HFFc6 (cell line): ENCODE measurements at places on chromosomes 7 and 10. TPM values are rescaled to one million over a fixed set of nuclear protein-coding genes. Genes with fewer than 3 reads are reported as not detected.

The STEAP1 gene
- 19.6 to 67.1 TPM (median 39.7 TPM) in 3 replicates for total RNA-seq

The PTCD1 gene
- 4.5 to 6.5 TPM (median 5.4 TPM) in 3 replicates for total RNA-seq

The OR2A7 gene
- total RNA-seq: not detected in 3 replicates

The C10orf105 gene
- total RNA-seq: not detected in 3 replicates

The IL2RA gene
- total RNA-seq: not detected in 3 replicates

- no peak for DNase-seq
Measured at GRCh38 chr7:36039243-36039642, 113.8 kb upstream of the EEPD1 start.

DNA sequence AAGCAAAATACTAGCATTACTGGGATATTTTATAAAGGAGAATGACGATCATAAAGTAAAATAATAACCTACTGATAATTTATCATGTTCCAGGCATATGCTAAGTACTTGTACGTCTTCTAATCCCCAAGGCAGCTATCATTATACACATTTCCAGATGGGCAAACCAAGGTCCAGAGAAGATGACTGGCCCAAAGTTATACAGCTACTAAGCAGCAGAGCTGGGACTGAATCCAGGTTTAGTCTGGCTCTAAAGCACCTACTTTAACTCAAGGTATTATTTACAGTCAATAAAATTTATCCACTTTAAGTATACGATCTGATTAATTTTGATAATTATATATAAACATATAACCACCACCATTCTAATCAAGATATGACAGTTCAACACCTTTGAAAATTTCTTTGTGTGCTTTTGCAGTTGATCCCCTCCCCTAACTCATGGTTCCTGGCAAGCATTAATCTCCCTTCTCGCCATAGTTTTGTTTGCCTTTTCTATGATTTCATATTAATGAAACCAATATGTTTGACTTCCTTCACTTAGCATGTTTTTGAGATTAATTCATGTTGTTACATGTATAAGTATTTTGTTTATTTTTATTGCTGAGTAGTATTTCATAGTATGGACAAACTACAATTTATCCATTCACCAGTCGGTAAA is 126.7 kb downstream of the CPEB3 start:
- DNase-seq: no peak

GRCh38 chr10:103545771-103546281 is 52.3 kb downstream of the NEURL1 start:
- DNase-seq: no peak

GRCh38 chr10:17474595-17475323 is 20.4 kb upstream of the ST8SIA6 start:
- DNase-seq: peak; percentile 18

GRCh38 chr10:124734311-124735166 is 9.6 kb downstream of the FAM53B start:
- DNase-seq: no peak

GRCh38 chr10:84683550-84683949 is 355.2 kb downstream of the CCSER2 start:
- DNase-seq: no peak

GRCh38 chr7:36658335-36659171 is 65.7 kb downstream of the AOAH start:
- DNase-seq: peak; percentile 56

GRCh38 chr10:26755443-26755903 is 58.0 kb downstream of the PDSS1 start:
- DNase-seq: peak; percentile 21

DNA sequence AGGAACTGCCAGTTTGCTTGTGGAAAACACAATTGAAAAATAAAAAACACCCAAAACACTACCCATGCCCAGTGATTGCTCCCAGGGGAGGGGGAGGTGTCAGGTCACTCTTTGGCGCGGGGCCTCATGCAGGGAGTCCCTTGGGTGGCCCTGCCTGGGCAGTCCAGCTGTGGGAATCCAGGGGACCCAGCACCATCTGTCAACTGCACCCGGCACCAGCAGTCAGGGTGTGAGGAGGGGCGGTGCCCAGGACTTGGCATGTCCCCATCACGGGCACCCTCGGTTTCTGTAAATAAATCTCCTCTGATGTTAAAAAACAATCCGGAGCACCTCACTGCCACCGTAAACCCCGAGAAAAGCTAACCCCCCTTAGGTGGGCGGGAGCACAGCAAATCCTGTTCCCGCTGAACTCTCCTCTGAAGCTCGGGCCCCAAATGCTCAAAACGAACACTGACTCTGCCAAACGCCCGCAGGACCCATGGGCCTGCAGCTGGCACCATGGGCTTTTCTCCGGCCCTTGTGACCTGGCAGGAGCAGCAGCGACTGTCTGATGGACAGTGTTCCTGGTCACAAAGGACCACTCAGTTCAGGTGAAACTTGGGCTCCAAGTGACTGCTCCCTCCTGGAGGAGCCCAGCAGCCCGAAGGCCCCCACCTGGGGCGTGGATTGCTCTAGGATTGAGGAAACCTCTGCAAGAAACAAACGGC is 18.5 kb upstream of the EN2 start:
- DNase-seq: no peak

DNA sequence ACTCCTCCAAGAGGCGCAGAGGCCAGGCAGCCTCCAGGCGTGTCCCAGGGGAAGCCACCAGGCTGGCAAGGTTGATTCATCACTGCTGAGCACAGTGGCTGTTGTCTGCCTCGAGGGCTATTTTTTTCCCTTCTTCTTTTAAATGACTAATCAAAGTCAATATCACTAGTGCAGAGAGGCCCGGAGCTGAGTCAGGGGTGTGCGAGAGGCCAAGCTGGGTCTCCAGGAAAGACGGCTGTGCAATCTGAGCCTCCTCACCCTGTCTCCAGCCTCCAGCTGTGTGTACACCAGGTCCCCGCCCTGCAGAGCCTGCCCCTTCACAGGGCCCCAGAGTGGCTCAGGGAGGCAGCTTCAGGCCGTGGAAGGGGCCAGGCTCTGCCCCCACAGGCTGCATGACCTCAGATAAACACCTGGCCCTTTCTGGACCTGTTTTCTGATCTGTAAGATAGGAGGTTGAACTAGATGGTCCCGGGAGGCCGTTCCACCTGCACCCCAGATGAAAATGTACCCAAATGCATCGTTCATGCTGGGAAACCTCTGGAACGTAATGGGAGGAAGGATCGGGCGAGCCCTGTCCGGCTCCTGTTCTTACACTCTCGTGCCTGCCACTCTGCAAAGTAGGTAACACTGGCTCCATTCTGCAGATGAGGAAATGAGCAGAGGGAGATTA is 3.7 kb downstream of the STX1A start:
- peak; percentile 98 for DNase-seq

GRCh38 chr10:32112055-32112454 is 55.8 kb upstream of the KIF5B start:
- DNase-seq: peak; percentile 46

- no peak for DNase-seq
Measured at GRCh38 chr7:28889290-28889689, 68.8 kb downstream of the TRIL start.

DNA sequence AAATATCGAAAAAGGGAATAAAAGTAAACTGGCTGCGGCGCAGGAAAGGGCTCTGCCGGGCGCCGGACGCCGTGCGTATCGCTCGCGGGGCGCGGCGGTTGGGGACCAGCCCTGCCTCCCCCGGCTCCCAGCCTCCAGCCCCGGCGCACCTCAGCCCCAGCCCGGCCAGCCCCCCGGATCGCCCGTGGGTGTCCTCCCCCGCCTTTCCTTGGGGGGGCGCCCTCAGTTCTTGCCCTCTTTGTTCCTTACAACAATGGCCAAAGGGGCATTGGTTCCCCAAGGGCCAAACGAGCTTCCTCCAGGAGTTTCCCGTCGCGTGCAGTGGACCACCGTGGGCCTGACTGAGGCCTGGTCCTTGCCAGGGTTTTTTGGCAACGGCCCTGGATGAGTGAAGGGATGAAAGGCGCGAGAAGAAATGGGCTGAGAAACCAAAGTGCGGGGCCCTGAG is 1.2 kb downstream of the MACROH2A2 start:
- no peak for DNase-seq

- peak; percentile 25 for DNase-seq
Measured at GRCh38 chr7:108570146-108570755, 577 bp downstream of the DNAJB9 start.

- no peak for DNase-seq
Measured at GRCh38 chr7:155493744-155494538, 36.0 kb downstream of the EN2 start.

GRCh38 chr10:14838582-14839304 is 637 bp downstream of the HSPA14 start:
- DNase-seq: no peak

DNA sequence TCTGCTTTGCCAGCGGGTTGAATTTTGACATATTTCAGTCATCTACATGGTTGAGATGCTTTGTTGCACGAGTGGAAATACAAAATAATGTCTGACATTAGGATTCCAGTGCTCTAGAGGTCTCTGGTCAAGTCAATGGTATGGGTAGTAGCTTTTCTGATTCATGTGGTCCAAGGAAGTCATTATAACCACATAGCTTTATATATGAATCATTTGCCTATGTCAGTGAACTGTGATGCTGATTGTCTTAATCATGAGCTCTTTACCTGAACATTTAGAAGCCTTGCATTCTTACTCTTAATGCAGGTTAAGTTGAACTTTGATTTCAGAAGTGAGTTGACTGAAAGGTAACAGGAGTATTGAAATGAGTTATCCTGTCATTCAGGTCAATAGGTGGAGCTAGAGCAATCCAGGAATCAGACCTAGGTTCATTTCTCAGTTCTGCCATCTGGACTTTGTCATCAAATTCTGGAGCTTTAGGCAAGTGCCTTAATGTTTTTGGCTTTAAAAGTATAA is 3.3 kb downstream of the MAPK8 start:
- DNase-seq: peak; percentile 77

DNA sequence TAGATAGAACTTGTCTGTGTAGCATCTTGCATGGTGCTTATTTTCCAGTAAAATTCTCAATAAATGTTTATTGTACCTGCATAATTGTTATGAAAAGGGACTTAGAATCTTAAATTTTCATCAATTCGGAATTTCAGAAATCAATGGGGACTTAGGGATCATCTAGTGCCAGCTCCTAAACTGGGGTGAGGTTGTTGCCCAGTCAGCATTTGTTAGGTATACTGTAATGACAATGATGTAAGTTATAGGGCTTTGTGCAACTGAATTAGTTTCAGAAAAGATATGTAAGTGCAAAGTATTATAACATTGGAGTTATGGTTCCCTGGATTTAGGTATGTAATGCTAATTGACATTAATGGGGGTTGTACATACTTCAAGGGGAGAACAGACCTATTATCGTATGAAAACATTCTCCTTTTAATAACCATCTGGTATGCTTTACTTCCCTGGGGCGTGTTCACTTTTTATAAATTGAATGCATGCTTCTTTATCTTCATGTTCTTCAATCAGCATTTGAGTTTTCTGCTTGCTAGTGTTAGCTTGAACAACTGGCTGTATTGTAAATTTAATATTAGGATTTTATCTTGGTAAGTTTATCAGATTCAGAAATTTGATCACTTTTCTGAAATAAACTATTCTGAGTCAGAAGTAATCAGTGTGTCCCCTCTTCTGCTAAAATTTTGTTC is 270.3 kb downstream of the BBS9 start:
- no peak for DNase-seq

DNA sequence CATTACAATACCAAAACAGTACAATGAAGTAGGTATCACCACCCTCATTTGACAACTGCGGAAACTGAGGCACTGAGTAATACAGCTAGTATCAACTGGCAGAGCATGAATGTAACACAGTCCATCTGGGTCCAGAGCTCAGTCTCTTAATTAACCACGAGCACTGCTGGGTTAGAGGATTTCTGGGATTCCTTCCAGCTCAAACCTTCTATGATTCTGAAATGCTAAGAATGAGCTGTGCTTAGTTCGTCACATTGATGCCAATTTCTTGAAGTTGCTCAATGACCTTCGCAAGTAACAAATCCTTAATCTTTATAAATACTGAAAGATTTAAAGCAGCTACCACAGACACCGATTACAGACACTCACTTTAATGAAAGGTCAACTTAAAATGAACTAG is 62.5 kb downstream of the SGMS1 start:
- DNase-seq: peak; percentile 87

- DNase-seq: no peak
Measured at GRCh38 chr7:124686543-124687171, 78.9 kb downstream of the GPR37 start.

- DNase-seq: no peak
Measured at GRCh38 chr7:69595415-69595814, 2.9 kb upstream of the AUTS2 start.

- no peak for DNase-seq
Measured at GRCh38 chr10:126917975-126918908, 13.0 kb downstream of the DOCK1 start.

DNA sequence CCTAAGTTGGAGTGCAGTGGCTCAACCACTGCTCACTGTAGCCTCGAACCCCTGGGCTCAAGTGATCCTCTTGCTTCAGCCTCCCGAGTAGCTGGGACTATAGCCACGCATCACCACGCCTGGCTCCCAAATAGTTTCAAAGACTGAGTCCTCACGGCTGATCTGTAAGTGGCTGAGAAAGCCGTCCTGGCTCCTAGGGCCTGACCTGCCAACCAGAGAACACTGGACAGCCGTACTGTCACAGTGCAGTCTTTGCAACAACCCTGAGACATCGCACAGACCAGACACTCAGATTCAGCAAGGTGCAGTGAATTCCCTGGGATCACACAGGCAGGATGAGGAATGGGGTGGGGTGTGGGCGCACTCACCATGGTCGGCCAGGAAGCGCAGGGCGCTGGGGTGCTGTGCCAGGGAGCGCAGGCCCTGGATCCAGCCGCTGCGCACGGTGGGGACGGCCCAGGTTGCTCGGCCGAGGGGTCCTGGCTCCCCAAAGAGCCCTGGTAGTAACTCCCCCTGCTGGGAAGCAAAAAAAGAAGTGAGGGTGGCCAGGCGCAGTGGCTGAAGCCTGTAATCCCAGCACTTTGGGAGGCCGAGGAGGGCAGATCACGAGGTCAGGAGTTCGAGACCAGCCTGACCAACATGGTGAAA is 10.7 kb downstream of the BRAT1 start:
- DNase-seq: no peak

DNA sequence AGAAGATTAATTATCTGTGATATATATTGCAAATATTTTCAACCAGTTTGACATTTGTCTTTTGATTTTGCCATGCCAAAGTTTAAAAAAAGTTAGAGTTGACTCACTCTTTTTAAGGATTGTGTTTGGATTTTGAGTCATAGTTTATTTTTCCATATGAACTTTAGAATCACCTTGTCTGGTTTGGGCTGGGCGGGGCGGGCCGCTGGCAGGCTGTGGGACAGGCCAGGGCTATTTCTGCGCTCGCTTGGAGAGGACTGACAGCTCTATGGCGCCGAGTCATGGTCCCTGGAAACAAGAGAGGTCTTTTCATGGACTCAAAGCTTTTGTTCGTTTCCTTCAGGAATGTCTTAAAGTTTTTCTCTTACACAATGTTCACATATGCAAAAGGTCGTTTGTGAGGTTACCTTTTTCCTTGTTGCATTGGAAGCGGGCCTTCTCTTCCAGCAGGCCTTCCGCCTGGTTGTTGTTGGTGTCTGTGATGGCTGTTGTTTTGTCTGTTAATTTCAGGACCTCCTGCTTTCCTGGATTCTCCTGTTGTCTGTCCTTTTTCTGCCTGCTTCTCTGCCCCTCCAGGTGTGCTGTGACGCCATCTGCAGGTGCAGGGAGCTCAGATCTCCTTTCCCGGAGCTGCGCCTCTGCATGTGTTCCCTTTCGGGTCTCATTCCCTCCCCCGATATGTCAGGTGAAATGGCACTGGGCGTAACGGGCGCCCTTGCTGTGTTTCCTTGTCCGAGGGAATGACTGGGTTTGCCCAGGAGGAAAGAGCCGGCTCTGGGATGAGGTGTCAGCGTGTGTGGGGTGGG is 53.8 kb downstream of the INPP5A start:
- peak; percentile 57 for DNase-seq

GRCh38 chr7:95927756-95928155 is 155.4 kb downstream of the DYNC1I1 start:
- no peak for DNase-seq

GRCh38 chr7:36005293-36005692 is 147.8 kb upstream of the EEPD1 start:
- DNase-seq: no peak
